Osteocyte (in vitro differentiated cells): ENCODE measurements at places on chromosomes 3 and 15.

DNA sequence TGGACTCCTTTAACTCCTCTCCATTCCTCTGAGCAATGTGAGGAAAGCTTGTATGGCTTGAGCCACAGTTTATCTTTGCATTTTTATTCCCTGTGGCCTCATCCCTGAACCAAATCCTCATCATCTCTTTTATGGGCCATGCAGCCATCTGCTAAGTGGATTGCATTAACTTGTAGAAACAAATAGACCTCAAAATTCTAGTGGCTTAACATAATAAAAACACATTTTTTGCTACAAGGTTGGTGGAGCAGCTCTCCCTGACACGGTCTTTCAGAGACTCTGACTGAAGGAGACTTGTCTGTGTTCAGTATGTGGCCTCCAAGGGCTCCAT lies 135.3 kb downstream of the RPL22L1 start:
- DNase-seq, result no peak

- no peak for DNase-seq
Observed at GRCh38 chr3:11626084-11626463, 17.6 kb downstream of the VGLL4 start.

GRCh38 chr3:13549623-13550422 lies 898 bp downstream of the FBLN2 start:
- no peak for DNase-seq

DNA sequence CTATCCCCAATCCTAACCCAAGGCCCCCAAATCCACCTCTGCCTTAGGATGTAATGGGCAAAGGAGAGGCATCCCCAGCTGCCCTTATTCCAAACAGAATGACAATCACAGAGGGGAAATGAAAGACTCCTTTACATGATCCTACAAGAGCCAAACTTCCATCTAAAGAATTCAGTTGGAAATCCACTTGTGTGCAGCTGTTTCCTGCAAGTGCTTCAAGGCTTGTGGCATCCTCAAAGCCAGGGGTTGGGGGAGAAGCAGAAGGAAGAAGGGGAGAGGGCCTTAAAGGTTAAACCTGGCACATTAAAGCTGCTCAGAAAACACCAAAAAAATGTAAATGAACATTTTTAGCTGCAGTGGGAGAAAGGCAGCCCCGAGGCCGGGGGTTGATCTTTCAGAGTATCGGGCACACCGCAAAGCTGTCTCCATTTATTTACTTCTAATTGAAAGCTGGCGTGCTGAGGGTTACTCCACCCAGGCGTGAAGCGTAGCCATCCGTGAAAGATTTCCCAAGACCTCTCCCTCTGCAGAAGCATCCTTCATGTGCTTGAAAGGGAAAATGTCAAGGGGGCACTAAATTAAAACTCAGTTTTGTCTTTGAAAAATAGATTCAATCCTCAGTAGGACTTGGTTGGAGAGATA lies 217.8 kb downstream of the SHQ1 start:
- no peak for DNase-seq

GRCh38 chr15:82540984-82541431 lies 751 bp upstream of the RPS17 start:
- no peak for DNase-seq

- no peak for DNase-seq
Observed at GRCh38 chr3:30614943-30615342, 8.5 kb downstream of the TGFBR2 start.

GRCh38 chr3:113213896-113214587 lies 2.7 kb downstream of the BOC start:
- no peak for DNase-seq

DNA sequence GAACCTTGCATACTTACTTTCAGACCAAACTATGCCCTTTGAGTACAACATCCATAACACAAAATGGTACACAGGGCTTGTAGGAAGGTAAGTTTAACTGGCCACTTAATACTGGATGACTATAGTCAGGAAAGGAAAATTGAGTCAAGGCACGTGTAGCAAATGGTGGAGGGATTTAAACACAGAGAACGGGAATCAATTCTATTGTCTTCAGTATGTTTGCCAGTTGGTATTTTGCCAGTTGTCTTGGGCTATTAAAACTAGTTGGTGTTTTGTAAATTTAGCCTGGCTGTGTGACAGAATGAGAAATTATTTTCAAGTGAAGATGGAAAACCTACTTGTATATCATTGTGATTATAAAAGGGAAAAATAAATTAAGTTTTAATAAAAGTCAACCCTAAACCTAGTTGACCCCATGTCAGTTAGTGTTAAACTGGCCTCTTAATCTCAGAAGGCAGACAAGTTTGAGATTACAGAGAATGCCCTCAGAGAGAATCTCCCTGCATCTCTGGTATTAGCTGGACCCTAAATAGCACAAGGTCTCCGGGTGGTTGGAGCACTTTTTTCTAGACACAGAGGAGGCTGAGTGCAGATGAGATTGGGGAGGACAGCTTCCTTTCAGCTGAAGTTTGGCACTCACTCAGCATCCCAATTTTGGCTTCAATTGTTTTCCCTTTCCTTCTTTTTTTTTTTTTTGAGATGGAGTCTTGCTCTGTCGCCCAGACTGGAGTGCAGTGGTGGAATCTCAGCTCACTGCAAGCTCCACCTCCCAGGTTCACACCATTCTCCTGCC lies 91.2 kb downstream of the MB21D2 start:
- DNase-seq, result no peak

DNA sequence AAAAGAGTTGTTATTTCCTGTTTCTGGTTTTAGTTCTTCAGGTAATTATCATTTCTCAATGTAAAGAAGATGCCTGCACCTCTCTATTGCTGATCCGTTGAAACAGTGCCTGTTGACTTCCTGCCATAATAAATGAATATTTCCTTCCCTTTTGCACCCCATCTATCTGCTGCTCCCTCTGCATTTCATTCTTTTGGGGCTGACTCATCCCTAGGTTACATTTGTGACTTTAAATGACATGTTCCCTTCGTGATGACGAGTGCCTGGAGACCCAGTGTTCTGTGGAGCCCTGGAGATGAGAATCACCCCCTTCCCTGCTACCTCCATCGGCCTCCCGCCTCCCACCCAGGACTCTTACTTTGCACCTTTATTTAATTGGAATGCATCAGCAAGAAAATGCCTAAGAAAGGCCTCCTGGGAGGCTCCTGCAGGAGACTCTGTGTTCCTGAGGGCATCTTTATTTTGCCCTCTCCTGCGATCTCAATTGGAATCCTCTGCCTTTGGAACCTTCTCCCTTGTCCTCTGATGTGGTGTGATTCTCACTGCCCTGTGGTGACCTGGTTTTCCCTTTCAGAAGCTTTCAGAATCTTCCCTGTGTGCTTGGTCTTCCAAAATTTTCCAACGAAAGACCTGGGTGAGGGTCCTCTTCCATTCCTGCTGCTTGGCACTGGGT lies 13.7 kb downstream of the LRRK1 start:
- DNase-seq, result peak; percentile 66

GRCh38 chr15:65926459-65926858 lies 57.2 kb downstream of the RAB11A start:
- DNase-seq, result no peak

- no peak for DNase-seq
Observed at GRCh38 chr3:58004973-58005372, 3.2 kb upstream of the FLNB start.
